ENCODE measurements at places on chromosomes 6 and 20.

GRCh38 chr20:19492687-19493336 lies 265.2 kb upstream of the RIN2 start:
- H3K36me3 ChIP-seq = no peaks in the 10 kb centered on the region
- H3K4me3 ChIP-seq = no peak overlapping the region
- no peaks in the 10 kb centered on the region for H3K4me1 ChIP-seq

- peak within 1 kb of the TSS; percentile 97 for H3K27ac ChIP-seq
- peaks cover 40% of the 10 kb centered on the region for H3K4me1 ChIP-seq
- DNase-seq = peak; percentile 79
- H3K27me3 ChIP-seq = no peaks in the 10 kb centered on the region
- H3K4me3 ChIP-seq = peak within 1 kb of the TSS; percentile 96
Observed at GRCh38 chr20:41136680-41137613, at the start of gene PLCG1. TSS of gene PLCG1 (plus strand) at chr20:41137543. CDS start at chr20:41137642, 99 bp downstream.

- DNase-seq = peak; percentile 19
- H3K36me3 ChIP-seq = no peaks in the 10 kb centered on the region
- H3K27me3 ChIP-seq = peaks cover 3% of the 10 kb centered on the region
- peak overlapping the region; percentile 95 for H3K4me3 ChIP-seq
- H3K27ac ChIP-seq = peak overlapping the region; percentile 66
Observed at GRCh38 chr6:81751388-81752083, 945 bp downstream of the TENT5A start.

- H3K4me3 ChIP-seq = no peak overlapping the region
- no peak overlapping the region for H3K27ac ChIP-seq
- no peaks in the 10 kb centered on the region for H3K4me1 ChIP-seq
- DNase-seq = no peak
- H3K36me3 ChIP-seq = no peaks in the 10 kb centered on the region
Observed at GRCh38 chr6:140985679-140986275, 1146.9 kb upstream of the GJE1 start.
